ENCODE measurements at places on chromosomes 1 and 21.

GRCh38 chr1:79507770-79508169 lies 501.2 kb upstream of the ADGRL4 start:
- no peak for DNase-seq

DNA sequence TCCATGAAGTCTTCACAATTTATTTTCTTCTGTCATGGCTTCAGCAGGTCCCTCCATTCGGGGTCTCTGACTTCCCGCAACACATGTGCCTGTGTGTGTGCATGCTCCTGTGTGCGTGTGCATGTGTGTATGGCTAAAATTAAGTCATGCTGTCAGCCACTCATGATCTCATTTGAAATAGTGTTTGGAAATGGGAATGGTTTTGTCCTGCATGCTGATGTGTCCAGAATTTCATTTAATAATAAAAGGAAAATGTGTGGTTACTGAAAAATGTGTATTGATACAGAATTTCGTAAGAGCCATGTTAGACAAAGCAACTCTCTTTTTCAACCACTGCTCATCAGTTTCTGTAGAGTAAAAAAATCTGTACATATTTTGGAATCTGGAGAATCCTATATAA lies 123.8 kb upstream of the PRDX6 start:
- DNase-seq = no peak

GRCh38 chr1:110187139-110187890 lies 22.8 kb upstream of the KCNC4 start:
- DNase-seq = no peak

DNA sequence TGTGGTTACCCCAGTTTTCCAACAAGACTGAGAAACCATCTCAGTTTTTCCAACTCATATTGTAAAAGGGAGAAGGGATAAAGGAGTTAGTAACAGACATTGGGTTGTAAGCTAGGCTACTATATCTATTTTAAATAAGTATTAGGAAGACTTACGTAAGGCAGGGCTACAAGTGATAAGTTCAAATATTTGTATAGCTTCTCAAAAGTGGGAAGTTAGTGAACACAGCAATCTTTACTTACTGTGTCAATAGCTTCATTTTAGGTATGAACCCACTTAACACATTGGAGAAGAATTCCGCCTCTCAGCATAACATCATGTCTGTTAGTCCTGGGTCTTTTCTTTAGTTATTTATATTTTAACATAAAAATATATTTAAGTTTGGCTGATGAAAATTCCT lies 320.1 kb downstream of the TPR start:
- no peak for DNase-seq

GRCh38 chr1:116386042-116386441 lies 13.0 kb downstream of the ATP1A1 start:
- no peak for DNase-seq

- DNase-seq = no peak
These were observed 41.2 kb downstream of the DMRTB1 start for GRCh38 chr1:53500204-53501064.

DNA sequence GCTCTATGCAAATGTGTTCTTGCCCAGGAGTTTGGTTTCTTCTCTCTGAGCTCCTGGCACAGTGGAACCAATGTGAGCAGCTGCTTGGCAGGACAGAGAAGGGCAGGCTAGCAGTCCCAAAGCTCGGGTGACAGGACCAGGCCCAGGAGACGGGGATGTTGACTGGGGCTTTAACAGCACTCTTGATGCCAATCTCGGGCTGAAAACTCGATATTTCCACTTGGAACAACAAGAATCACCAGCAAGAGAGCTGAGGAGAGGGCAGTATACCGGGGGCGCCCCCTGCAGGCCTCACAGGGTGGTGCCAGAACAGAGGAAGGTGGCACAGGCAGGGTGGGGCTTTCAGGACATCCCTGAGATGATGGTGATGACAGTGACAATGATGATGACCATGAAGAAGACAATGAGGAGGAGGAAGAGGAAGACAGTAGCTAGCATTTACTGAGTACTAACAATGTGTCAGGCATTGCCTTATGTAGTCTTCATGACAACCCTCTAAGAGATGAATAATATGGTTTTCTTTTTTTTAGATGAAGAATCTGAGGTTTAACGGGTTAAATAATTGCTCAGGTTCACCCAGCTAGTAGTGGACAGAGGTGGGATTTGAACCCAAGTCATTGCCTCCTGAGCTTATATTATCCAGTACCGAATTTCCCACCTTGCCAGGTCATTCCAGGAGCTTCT lies 2.7 kb upstream of the KCNJ9 start:
- no peak for DNase-seq

- DNase-seq = no peak
These were observed 148.5 kb upstream of the TNR start for GRCh38 chr1:175891783-175892309.

GRCh38 chr1:80217377-80217986 lies 1211.0 kb upstream of the ADGRL4 start:
- no peak for DNase-seq

DNA sequence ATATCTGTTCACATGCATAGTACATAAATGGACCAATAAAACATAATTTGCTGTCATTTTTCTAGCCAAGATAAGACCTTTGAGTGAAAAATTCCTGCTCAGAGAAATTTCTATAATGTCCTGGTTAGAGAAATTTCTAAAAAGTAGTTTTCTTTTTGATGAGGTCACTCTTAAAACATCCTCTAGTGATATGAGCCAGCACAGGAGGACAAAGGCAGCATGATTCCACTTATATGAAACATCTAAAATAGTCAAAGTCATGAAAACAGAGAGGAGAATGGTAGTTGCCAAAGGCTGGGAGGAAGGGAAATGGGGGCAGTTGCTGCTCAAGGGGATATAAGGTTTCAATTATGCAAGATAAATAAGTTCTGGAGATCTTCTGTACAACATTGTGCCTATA lies 239.4 kb downstream of the BACH1 start:
- no peak for DNase-seq

DNA sequence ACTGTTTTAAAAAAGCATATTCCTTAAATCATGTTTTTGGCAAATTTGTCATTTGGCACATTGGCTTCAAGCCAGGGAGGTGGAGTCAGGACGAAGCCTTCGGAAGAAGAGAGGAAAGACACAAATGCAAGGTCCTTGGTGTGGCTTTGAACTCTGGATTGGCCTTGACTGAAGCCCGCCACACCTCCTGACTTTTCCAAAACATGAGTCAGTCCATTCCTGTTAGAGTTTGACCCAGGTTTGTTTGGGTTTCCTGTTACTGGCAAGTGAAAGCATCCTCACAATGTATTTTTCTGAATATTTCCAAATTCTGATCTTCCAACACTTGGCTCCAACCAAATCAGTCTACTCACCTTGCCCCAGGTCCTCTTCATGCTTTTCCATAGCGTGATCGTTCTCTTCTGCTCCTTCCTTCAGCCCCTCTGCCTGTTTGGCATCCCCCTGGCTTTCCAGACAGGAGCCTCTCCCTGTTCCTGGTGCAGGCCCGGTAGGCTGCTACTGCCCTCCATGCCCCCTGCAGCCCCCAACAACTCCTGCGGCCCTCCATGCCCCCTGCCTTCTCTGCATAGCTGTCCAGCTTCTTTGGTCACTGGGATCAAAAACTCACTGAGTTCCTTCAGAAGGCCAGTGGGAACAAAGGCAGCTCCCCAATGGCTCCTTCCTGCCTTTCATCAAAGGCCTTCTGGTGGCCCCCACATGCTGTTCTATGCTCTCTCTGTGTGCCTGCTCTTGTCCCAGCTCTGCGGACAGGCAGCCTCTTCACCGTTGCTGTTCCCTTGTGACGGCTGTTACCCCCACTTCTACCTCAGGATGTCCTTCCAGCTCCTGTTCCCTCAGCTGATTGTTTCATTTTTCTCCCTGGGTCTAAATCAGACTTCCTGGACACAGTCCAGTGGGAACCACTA lies 30.4 kb upstream of the SLC30A1 start:
- DNase-seq = no peak

DNA sequence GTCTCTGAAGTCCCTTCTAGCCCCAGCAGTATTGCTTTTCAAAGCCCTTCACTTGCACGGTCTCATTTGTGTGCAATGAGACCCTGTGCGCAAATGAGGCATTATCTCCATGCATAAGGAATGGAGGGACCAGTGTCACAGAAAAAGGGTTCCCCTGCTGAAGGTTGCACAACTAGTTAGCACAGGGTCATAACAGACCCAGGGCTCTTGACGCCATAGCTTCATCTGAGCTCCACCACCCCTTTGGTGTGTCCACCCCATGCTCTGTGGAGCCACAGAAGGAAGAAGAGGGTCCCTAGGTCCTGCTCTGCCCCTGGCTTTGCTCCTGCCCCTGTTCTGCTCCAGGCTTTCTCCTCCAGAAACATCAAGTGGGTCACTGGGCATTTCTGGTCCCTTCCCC lies 12.6 kb downstream of the SH2D2A start:
- DNase-seq = no peak

GRCh38 chr1:37174876-37175275 lies 140.6 kb upstream of the GRIK3 start:
- no peak for DNase-seq

DNA sequence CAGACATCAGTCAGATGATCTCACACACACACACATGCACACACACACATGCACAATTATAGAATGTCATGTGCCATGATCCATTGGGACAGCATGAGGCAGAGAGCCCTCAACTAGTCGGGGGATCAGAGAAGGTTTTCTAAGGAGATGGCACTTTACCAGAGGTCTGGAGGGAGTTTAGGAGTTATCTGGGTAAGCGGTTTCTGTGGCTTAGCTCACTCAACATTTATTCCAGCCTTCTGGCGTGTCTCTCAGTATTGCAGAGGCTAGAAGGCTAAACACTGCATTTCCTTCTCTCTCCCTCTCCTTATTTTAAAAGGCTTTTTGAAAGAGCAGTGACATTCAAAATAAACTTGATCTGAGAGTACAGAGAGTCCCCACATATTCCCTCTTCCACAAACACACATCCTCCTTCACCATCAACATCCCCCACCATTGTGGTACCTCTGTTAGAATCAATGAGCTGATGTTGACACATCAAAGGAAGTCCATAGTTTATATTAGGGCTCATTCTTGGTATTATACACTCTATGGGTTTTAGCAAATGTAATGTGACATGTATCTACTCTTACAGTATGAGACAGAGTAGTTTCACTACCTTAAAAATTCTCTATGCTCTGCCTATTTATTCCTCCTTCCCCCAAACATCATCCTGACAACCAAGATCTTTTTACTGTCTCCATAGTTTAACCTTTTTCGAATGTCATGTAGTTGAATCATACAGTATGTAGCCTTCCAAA lies 9.0 kb upstream of the PLA2G2A start:
- DNase-seq = no peak

GRCh38 chr1:221878134-221878533 lies 136.2 kb upstream of the DUSP10 start:
- DNase-seq = no peak

- DNase-seq = no peak
These were observed 27.8 kb upstream of the CACYBP start for GRCh38 chr1:174971902-174972301.

- DNase-seq = no peak
These were observed 38.9 kb upstream of the CDC14A start for GRCh38 chr1:100313382-100313781.

GRCh38 chr1:59391212-59392179 lies 94.6 kb downstream of the FGGY start:
- no peak for DNase-seq

- no peak for DNase-seq
These were observed 35.4 kb downstream of the ADGRL2 start for GRCh38 chr1:81836007-81836626.
